ENCODE measurements at places on chromosomes 11 and 22. TPM values are rescaled to one million over a fixed set of nuclear protein-coding genes. Genes with fewer than 3 reads are reported as not detected.

The CARNS1 gene
- total RNA-seq = 18.0 TPM

The HEPN1 gene
- total RNA-seq = not detected

The MOGAT2 gene
- 0.17 TPM for total RNA-seq

The DRD4 gene
- not detected for total RNA-seq

The ACRV1 gene
- total RNA-seq = not detected

The LRP4 gene
- 21.9 TPM for total RNA-seq

The MFRP gene
- total RNA-seq = not detected

- DNase-seq = no peak
These were observed 3.5 kb downstream of the YIF1A start for GRCh38 chr11:66285250-66285947.

GRCh38 chr22:22450343-22450839, 58.2 kb downstream of the ZNF280B start:
- DNase-seq = no peak

- DNase-seq = peak; percentile 51
These were observed 3.6 kb downstream of the SHISAL1 start for GRCh38 chr22:44309137-44309536.

DNA sequence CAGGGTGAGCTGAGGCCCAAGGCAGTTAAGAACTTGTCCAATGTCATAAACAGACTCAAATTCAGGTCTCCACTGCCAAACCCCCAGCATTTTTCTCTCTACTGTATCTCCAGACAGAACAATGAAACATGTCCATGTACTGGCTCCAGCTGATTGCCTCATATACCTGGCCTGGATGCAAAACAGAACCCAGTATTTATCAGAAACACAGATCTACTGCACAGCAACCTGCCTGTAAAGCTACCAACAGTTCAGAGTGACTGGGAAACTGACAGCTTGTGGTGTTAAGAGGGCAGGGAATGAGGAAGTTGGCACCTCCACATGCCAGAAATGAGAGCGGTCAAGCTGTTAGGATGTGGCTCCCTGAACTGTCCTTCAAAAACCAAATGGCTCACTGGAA, 41.6 kb downstream of the C11orf71 start:
- DNase-seq = no peak

DNA sequence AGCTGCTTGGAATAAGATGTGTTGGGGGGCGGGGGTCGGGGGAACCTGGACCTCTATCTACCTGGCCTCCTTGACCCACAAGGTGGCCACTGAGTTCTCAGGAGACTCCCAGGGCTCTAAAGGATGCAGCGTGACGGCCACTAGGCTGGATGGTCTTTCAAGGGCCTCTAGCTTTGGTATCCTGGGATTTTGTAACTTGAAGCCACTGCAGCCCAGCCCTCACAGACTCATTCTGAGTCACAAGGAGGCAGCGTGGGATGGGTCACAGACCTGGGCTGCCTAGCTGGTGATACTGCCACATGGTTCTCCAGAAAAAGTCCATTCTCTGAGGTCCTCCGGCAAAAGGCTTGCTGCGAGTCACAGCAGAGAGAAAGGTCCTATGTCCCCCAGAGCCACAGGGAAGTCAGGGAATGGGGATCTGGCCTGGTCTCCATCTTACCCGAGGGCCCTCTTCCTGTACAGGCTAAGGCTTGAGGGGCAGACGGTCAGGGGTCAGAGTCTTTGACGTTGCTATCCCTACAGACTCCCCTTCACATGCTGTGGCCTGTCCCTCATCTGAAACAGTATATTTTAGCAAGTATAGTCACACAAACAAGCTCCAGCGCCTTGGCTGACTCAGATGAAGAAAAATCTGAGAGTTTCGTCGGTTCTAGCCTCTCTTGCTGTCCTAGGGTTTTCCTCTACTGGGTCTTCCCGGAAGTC, 52.4 kb downstream of the KCNC1 start:
- DNase-seq = no peak

GRCh38 chr11:78256962-78257361, 68.2 kb downstream of the USP35 start:
- DNase-seq = peak; percentile 82

GRCh38 chr11:14306481-14306880, 52.5 kb downstream of the RRAS2 start:
- no peak for DNase-seq

DNA sequence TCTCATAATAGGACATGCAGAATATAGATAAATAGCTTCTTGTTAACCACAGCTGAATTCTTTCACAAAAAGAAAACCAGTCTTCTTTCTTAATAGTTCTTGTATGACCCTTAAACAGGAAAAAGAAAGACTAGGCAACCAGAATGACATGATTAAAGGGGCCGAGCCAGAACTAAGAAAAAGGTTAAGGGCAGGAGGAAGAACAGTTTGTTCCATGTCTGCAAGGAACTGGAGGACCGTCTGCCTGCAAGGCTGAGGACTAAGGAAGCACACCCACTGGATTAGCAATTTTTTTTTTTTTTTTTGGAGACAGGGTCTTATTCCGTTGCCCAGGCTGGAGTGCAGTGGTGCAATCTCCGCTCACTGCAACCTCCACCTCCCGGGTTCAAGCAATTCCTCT, 26.0 kb upstream of the TMPRSS5 start:
- DNase-seq = no peak

- DNase-seq = no peak
These were observed 13.0 kb upstream of the MYEOV start for GRCh38 chr11:69280994-69281393.

DNA sequence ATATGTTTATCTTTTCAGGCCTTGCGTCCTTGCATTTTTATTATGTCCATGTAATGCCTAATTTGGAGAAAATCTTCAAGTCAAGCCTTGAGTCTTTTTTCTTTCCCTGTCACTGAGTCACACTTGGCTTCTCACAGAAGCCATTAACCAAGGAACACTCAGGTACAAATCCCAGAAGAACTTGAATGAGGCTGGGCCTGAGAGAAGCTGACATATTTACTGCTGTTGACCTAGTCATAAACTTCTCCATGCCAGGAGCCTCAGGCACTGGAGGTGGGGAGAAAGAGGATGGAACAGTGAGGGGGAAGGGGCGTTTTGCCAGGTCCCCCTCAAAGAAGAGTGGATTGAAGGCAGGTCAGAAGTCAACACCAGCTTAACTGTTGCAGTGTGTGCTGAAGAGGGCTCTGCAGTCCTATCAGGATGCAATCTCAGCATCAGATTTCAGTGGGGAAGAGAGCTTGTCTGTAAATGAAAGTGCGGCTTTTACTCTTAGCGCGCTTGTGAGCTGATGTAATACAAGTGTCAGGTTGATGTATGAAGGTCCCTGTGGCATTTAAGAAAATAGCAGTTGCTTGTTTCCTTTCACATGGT, 526.0 kb downstream of the ETS1 start:
- no peak for DNase-seq

GRCh38 chr22:29408940-29409339, 20.6 kb upstream of the AP1B1 start:
- no peak for DNase-seq

GRCh38 chr22:42277988-42278776, 7.7 kb upstream of the TCF20 start:
- no peak for DNase-seq

- no peak for DNase-seq
These were observed 78.2 kb downstream of the PPFIBP2 start for GRCh38 chr11:7591987-7592386.

DNA sequence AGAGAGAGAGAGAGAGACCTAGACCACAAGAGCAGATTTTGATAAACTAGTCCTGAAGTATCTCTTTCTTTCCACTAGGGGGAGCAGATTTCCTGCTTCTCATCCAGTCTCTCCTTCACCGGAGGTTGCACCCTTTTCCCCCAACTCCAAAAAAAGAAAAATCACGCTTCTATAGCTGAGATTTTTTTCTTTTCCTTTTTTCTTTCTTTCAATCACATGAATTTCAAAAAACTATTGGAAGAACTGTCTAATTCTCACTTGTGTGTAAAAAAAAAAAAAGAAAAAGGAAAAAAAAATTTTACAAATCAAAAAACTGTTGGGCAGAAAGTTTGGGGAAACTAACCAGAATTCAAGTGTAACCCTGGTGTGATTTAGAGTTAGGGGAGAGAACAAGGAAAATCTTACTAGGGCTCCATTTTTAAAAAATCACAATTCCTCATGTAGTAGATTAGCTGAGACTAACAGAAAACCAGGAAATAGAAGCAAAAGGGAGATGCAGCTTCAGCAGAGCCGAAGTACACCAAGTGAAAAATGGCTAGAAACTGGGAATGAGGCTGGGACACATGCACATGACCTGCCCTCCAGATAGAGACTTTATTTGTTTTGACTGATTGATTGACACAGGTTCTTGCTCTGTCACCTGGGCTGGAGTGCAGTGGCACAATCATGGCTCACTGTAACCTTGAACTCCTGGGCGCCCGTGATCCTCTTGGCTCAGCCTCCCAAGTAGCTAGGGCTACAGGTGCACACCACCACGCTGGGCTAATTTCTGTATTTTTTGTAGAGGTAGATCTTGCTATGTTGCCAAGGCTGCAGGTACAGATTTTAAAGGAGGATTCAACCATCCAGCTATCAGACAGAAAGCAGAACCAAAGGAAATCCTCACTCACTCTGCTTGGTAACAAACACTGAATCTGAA, 27.1 kb downstream of the SDHD start:
- DNase-seq = no peak

DNA sequence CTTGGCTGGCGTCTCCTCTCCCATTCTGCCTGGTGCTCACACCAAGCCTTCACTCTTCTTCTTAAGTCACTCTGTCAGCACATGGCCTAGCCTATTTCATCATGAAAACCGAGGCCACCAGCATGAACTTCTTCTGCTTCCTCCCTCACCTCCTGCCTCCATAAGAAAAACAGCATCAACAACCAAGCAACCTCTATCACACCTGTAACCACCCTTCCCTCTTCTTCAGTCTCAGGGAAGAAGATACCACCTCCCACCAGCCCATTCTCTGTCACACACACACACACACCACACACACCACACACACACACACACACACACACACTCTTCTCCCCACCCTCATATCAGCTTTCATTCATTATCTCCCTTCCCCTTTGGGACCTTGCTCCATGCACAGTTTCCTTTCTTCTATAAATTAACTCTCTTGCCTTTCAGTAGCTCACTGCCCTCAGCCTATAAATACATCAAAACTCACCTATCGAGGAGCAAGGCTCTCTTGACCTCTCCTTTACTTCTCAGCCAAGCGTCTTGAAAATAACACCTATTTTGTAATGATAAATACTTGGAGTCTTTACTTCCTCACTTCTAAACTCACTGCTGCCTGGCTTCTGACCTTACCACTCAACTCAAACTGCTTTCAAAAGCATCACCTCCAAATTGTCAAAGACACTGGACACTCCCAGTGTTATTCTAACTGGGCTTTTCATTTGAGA, 36.6 kb downstream of the SC5D start:
- DNase-seq = no peak

Data from left ventricle myocardium superior (tissue), 1 donor.